Activated CD4-positive, alpha-beta T cell treated with anti-CD3 and anti-CD28 coated beads, Interleukin-2, Interleukin-4, amounts not matched to agents 100 ng/mL and 50 ng/mL, durations not matched to agents 16 hours and 8 hours (primary cell): ENCODE measurements at places on chromosomes 4 and X.
A peak's percentile ranks its signal among the peaks of the same experiment; 100 is the strongest.

- DNase-seq, result peak; percentile 82
Observed at GRCh38 chr4:1870328-1870577, 940 bp upstream of the NSD2 start.

DNA sequence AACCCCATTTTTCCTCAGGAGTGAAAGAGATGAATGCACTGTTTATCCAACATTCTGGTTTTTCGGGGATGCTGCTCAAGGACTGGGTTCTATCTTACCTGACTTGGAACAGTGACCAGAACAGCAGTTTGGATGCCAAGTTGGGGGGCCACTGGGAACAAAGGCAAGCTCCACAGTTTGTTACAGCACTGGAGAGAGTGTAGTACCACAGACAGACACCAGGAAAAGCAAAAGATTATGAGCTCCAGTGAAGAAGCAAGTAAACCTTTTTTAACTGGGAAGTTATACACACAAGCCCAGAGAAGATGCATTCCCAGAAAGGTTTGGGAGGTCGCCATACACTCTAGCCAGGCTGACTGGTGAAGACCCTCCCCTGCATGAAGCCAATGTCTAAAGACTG is 13.6 kb downstream of the C4orf36 start:
- DNase-seq, result no peak

DNA sequence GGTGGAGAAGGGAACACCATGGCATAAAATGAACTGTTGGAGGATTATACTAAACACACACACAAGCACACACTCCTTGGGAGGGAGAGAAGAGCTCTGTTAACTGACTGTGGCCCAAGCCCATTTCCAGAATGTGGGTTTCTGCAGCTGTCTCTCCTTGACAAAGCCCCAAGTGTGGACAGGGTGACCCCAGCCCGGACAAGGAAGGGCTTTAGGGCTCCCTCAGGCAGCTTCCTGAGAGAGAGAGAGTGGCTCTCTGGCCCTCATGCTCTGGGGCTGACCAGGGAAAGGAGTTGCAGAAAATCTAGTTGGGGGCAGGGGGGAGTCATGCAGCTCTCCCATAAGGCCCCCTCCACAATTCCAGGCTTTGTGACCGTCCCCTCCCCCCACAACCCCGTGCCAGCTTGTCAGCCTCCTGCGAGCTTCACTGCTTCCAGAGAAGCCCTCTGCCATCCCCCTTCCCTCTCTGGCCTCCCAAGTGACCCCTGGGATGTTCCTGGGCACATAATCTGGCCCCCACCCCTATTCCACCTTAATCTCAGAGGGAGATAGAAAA is 590 bp downstream of the ARHGEF9 start:
- DNase-seq, result no peak

GRCh38 chr4:150192986-150193385 is 114.7 kb downstream of the DCLK2 start:
- DNase-seq, result no peak
